ENCODE measurements at places on chromosomes 6 and 20.

GRCh38 chr6:33143113-33143770 lies 49.0 kb downstream of the COL11A2 start:
- no peak for DNase-seq

GRCh38 chr6:151616091-151616513 lies 122.3 kb downstream of the CCDC170 start:
- no peak for DNase-seq

GRCh38 chr6:315921-316752 lies 23.9 kb downstream of the DUSP22 start:
- DNase-seq, result no peak

DNA sequence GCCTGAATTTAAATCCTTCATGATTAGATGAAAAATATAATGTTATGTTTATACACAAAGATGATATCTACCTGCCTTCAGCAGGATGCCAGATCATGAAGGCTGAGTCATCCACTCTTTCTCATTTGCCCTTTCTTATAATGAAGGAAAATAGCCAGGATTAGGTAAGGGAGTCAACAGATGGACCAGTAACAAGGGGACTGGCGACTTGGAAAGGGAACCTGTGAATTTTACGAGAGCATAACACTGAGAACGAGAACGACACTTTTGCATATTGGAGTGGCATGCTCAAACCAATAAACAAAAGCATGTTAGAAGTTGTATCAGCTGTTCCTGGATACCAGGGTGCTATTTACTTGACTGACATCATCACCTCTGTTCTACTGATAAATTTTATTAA lies 154.0 kb downstream of the LAMP5 start:
- DNase-seq, result no peak

DNA sequence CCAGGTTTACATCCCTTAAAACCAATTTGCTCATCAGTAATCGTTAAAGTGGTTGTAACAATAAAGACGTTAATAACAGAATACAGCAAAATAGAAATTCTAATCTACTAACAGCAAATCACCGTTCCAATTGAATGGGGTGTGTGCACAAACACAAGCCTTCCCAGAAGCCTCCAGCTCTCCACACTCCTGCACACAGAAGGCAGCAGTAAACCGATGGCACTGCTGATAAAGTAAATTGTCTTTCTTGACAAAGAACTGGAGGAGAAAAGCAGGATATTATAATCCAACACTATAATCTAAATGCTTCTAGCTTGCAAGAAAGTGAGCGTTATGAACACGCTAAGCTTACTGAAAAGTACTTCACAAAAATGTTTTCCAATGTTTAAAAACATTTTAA lies 7.0 kb downstream of the ZNF217 start:
- no peak for DNase-seq

DNA sequence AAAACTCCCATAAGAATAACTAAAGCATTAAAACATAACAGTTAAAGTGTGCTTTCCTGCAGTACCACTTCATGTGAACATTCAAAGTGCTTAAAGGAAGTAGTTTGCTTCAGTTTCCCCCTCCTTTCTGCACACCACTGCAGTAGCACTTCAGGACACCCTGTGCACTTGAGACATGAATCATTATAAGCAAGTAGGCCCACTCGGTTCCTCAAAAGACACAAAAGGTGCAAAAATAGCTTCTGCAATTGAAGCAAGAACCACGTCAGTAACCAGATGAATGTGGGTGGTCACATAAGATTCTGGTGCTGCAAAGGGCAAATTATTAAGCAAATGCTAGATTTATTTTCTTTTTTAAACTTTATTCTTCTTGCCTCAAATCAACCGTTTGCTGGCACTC lies 160.6 kb downstream of the HIVEP2 start:
- DNase-seq, result no peak

- no peak for DNase-seq
Observed at GRCh38 chr6:1724124-1724523, 114.4 kb downstream of the FOXC1 start.

DNA sequence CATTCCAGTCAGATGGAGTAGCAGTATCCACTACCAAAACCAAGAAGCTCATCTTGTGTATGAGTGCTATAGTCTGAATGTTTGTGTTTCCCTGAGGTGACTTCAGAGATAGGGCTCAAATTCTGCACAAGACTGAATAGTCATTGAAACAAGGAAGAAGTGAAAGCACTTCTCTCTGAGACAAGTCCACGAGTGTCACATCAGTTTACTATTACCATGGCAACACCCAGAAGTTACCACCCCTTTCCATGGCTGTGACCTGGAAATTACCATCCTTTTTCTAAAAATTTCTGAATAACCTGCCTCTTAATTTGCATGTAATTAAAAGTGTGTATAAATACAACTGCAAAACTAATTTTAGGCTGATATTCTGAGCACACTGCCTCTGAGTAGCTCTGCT lies 682.1 kb upstream of the ADGRB3 start:
- no peak for DNase-seq

- DNase-seq, result no peak
Observed at GRCh38 chr6:23013776-23014175, 444.4 kb downstream of the HDGFL1 start.

GRCh38 chr6:12865671-12866181 lies 149.2 kb downstream of the PHACTR1 start:
- DNase-seq, result no peak

DNA sequence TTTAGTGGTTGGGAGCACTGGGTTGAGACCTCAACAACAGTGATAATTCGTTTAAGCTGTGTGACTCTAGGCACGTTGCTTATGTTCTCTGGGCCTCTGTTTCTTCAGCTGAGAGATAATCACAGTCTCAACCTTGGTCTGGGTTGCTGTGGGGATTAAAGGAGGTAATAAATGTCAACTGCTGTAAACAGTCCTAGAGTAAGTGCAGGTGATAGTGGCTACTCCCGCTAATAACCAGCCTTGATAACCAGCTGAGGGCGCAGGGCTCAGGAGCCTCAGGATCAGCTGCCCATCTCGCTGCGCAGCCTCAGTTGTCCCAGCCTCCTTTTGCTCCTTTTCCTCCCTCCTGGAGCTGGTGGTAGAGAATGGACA lies 58.0 kb downstream of the JARID2 start:
- no peak for DNase-seq

DNA sequence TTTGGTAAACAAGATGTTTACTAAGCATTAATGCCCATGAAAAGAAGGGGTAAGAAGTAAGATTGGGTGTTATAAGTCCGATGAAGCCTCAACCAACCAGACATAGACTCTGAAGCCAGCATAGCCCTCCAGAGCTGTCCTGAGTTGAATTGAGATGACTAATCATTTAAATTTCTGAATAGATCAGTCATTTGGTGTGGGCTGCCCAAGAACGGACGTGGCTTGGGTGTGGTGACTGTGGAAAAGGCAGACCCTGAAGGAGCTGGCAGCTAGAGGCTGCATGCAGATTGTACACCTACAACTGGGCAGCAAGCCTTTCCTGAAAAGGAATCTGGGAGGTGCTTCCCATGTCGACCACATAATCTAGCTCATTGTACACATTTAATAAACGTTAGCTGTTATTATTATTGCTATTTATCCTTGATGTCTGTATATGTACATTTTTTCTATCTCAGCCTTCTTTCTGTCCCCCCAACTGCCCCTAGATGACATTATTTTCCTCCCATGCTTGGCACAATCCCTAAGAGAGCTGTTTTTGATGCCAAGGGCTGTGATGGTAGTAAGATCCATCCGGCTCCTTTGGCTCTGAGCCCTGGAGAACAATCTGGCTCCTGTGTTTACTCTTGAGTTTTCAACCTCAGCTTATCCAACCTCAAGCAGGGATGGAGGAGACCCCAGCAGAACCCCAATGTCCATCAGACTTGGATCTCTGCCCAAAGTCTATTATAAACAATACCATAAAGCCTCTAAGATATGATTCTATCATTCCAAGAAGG lies 57.6 kb upstream of the JAG1 start:
- no peak for DNase-seq

- DNase-seq, result no peak
Observed at GRCh38 chr6:22132656-22133055, 164.2 kb downstream of the PRL start.

- no peak for DNase-seq
Observed at GRCh38 chr6:154962753-154963152, 32.4 kb upstream of the TIAM2 start.

DNA sequence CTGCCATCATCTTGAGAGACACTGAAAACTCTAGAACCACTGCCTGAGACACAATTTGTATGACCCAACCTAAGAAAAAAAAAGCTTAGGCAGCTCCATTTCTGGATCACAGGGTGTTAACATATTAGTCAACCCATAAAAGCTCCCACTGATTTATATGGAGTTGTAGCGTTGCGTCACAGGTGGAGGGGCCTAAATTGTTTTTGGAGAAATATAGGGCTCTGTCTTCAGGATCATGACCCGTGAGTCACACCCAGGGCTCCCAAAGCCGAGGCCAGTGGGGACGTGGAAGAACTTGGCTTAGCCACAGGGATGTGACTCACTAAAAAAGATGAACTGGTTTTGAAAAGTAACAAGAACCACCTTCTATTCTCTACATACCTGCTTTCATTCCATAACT lies 116.5 kb upstream of the BMP2 start:
- DNase-seq, result no peak
